ENCODE measurements at places on chromosomes 13 and 19.

DNA sequence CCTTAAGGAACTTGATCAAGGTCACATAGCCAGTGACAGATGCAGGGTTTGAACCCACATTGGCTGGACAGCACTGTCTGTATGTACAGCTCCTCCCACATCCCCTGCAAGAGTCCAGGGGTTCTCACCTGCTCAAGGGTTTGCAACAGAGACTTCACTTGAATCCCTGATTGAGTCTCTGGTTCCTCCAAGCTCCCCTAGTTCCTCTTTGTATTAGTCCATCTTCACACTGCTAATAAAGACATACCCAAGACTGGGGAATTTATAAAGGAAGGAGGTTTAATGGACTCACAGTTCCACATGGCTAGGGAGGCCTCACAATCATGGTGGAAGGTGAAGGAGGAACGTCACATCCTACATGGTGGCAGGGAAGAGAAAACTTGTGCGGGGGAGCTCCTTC, 72.8 kb upstream of the CLDN10 start:
- no peak for DNase-seq

GRCh38 chr13:109610517-109610916, 175.9 kb downstream of the IRS2 start:
- peak; percentile 70 for DNase-seq

GRCh38 chr19:10256551-10256950, 4.5 kb downstream of the MRPL4 start:
- no peak for DNase-seq

GRCh38 chr19:48484931-48485612, 15.9 kb downstream of the CYTH2 start:
- DNase-seq: no peak

DNA sequence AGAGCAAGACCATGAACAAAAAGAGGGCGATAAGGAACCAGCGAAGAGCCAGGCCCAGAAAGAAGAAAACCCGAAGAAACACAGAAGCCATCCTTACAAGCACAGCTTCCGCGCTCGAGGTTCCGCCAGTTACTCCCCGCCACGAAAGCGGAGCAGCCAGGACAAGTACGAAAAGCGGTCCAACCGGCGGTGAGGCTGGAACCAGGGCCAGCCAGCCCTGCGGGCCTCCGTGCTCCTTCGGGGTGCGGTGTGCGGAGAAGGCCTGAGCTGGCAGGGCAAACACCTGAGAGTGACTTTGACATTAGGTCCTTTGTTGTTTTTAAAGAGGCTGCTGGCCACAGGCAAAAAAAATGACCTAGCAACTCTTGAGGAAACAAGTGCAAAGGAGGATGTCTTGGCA, 44.1 kb downstream of the POLR1D start:
- no peak for DNase-seq

- DNase-seq: no peak
Observed at GRCh38 chr13:20637811-20638210, 65.7 kb upstream of the IL17D start.

DNA sequence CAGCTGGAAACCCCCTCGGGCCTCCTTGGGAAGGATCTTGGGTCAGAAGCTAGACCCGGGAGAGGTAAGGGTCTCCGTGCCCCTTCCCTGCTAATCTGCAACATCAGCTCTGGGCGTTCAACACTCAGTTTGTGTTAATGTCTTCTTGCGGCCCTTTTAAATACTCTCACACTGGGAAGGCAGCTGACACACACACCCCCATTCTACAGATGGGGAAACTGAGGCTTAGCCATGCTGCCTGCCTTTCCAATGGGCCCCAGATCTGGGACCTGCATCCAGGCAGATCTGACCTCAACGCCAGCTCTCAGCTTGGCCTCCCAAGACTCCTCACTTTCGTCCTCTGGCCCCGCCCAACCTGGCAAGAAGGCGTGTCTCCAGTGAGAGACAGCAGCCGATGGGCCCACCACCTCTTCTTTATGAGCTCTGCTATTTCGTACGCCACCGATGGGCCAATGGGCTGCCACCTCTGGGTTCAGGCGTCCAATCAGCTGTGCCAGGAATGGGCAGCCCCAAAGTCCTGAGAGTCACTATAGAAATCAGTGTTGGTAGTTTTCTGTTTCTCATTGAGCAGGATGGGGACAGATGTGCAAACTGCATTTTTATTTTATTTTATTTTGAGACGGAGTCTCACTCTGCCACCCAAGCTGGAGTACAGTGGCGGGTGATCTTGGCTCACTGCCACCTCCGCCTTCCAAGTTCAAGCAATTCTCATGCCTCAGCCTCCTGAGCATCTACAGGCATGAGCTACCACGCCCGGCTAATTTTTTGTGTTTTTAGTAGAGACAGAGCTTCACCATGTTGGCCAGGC, 43.8 kb downstream of the DNM2 start:
- peak; percentile 58 for DNase-seq

DNA sequence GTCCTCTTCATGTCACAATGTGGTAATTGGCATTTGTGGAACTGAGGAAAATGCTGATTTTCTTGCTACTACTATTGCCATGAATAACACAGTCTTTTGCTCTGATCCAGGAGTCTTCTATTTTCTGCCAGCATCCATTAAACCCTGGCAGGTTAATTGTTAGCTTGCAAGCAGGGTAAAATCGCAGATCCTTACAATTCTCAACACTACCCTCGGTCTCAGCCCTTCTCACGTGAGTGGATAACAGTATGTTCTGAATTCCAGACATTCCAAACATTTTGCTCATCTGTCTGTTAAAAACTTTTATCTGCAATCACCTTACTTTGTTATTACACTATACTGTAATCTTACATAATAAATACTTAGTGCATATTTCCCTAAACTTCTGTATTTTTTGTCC, 251.3 kb upstream of the ATXN8OS start:
- DNase-seq: no peak

GRCh38 chr19:18418483-18419194, 559 bp upstream of the SSBP4 start:
- DNase-seq: no peak

GRCh38 chr13:36872621-36873020, 47.4 kb downstream of the SMAD9 start:
- peak; percentile 51 for DNase-seq

- no peak for DNase-seq
Observed at GRCh38 chr13:94088742-94089141, 390.7 kb downstream of the DCT start.

DNA sequence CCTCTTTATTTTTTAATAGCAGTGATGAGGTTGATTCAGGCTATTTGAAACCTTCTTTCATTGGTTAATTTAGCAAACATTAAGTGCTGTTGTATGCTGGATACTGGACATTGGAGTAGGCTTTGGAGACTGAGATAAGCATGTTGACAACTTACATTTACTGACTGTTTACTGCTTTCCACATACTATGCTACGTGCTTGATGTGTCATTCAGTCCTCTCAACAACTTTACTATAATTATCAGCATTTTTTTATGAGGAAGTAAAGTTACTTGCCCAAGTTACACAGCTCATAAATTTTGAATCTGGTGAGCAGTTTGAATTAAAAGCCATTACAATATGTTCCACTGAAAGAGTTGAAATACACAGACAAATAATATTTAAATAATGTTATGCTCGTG, 83.8 kb downstream of the GJA3 start:
- no peak for DNase-seq

DNA sequence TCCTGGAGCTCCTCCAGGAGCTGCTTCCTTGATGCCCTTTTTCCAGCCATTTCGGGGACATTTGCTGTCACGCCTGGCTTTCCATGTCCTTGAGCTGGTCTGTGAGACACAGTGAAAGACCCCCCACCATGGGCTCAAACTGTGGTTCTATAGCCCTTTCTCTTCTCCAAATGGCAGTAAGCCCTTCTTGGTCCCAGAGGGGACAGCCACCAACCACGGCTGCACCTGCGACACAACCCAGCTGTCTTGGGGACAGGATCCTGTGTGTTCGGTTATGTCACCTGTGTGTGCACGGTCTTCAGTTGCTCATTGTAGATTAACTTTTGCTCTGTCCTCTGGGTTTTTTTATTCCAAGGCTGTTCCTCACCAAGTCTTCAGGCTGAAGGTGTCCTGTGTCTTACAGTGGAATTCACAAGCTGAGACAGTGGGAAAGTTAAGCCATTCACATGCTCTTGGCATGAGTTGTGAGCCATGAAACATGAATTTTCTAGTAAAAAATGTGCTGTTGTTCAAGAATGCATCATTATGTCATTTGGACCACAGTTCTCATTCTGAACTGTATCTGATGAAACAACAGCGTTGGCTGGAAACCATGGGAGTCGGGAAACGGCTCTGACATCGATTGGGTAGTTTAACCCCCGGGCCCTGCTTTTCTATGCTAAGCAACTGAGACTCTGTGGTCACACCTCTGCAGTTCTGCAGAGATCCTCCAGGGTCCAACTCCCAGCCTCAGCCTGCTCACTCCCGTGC, 129.5 kb upstream of the MCF2L start:
- no peak for DNase-seq

DNA sequence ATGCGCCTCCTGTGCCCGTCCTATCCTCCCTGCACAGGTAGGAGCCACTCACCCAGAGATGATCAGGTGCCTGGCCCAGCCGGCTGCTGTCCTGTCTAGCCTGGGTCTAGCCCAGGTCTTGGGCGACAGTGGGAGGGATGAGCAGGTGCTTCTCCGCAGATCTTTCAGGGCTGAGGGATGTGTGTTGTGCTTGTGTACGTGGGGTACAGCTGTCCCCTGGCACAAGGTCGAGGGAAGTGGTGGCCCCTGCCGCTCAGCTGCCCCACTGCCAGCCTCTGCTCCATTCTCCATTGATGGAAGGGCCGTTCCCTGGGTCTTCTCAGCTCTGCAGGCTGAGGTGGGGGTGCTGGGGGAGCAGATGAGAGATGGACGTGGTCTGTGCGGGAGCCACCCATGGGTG, 13.0 kb downstream of the WTIP start:
- DNase-seq: no peak
